Activated naive CD8-positive, alpha-beta T cell treated with anti-CD3 and anti-CD28 coated beads, Interleukin-2, amount 10 ng/mL, durations not matched to agents 7 days and 5 days (primary cell): ENCODE measurements at places on chromosomes 7 and 10.

- H3K27ac ChIP-seq, result no peak overlapping the region
- H3K36me3 ChIP-seq, result no peaks in the 10 kb centered on the region
- H3K4me3 ChIP-seq, result no peak overlapping the region
Measured at GRCh38 chr7:116353647-116354046, 143.3 kb downstream of the TES start.

- H3K4me3 ChIP-seq, result no peak overlapping the region
- no peaks in the 10 kb centered on the region for H3K4me1 ChIP-seq
- DNase-seq, result no peak
- H3K27ac ChIP-seq, result no peak overlapping the region
- no peaks in the 10 kb centered on the region for H3K36me3 ChIP-seq
- H3K27me3 ChIP-seq, result peaks cover 12% of the 10 kb centered on the region
Measured at GRCh38 chr7:29623973-29624372, 60.3 kb downstream of the PRR15 start.

- no peaks in the 10 kb centered on the region for H3K36me3 ChIP-seq
- no peak for DNase-seq
- no peaks in the 10 kb centered on the region for H3K4me1 ChIP-seq
- no peak overlapping the region for H3K27ac ChIP-seq
Measured at GRCh38 chr10:100866575-100867098, 46.1 kb upstream of the SLF2 start.

GRCh38 chr7:30930621-30931020, 19.0 kb downstream of the AQP1 start:
- no peak overlapping the region for H3K4me3 ChIP-seq
- H3K4me1 ChIP-seq, result no peaks in the 10 kb centered on the region
- DNase-seq, result no peak

- no peak for DNase-seq
- no peaks in the 10 kb centered on the region for H3K36me3 ChIP-seq
- no peak overlapping the region for H3K4me3 ChIP-seq
- H3K4me1 ChIP-seq, result peaks cover 4% of the 10 kb centered on the region
- peaks cover 54% of the 10 kb centered on the region for H3K27me3 ChIP-seq
Measured at GRCh38 chr7:128916643-128916915, 6.1 kb upstream of the KCP start.

DNA sequence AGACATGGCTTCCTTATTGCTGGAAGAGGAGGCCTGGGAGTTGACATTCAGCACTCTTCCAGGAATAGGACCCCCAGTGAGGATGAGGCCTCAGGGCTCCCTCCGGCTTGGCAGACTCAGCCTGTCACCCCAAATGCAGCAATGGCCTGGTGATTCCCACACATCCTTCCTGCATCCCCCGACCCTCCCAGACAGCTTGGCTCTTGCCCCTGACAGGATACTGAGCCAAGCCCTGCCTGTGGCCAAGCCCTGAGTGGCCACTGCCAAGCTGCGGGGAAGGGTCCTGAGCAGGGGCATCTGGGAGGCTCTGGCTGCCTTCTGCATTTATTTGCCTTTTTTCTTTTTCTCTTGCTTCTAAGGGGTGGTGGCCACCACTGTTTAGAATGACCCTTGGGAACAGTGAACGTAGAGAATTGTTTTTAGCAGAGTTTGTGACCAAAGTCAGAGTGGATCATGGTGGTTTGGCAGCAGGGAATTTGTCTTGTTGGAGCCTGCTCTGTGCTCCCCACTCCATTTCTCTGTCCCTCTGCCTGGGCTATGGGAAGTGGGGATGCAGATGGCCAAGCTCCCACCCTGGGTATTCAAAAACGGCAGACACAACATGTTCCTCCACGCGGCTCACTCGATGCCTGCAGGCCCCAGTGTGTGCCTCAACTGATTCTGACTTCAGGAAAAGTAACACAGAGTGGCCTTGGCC, 4.3 kb downstream of the PGAM2 start:
- H3K27me3 ChIP-seq, result no peaks in the 10 kb centered on the region
- H3K36me3 ChIP-seq, result peaks cover 16% of the 10 kb centered on the region
- H3K27ac ChIP-seq, result no peak overlapping the region
- peaks cover 4% of the 10 kb centered on the region for H3K4me1 ChIP-seq
- DNase-seq, result peak; percentile 16

- H3K27ac ChIP-seq, result no peak overlapping the region
- no peak overlapping the region for H3K4me3 ChIP-seq
- no peak for DNase-seq
- peaks cover 14% of the 10 kb centered on the region for H3K4me1 ChIP-seq
Measured at GRCh38 chr10:72066318-72067284, 21.8 kb downstream of the SPOCK2 start.

DNA sequence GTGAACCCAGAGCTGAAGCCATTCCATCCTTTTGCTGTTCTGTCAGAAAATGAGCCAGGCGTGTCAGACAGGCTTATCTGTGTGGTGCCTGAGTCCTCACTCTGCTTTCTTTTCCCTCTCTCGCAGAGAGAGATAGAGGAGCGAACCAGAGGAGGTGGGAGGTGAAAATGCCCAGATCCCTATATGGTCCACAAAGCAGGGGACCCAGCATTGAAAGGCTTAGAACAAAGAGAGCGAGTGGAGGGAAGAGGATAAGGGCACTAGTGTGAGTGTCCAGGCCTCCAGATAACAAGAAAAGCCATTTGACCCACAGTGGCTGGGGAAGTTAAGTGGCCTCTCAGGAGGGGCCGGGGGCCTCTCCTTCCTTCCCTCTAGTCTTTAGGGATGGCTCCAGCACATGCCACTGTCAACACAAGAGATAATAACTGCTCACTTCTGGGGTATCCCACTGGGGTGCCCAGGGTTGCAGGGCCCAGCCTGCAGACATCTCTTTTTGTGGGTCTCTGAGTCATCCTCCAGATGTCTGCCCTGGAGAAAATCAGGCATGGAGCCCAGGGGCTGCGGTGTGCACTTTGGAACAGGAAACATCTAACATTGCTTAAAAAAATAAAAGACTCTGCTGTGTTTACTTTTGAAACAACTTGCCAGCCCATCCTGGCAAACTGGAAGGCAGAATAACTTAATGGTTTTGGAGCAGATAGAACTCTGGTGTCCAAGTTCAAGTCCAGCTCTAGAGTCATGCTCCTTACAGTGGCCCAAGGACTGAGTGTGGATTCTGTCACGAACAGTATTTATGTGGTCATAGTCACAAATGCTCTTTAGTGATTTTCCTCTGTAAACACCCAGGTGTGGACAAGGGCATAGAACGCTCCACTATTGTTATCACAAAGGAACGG, 189.5 kb downstream of the CXCL12 start:
- no peak overlapping the region for H3K27ac ChIP-seq
- no peak overlapping the region for H3K4me3 ChIP-seq
- H3K36me3 ChIP-seq, result no peaks in the 10 kb centered on the region
- no peaks in the 10 kb centered on the region for H3K4me1 ChIP-seq
- DNase-seq, result no peak

DNA sequence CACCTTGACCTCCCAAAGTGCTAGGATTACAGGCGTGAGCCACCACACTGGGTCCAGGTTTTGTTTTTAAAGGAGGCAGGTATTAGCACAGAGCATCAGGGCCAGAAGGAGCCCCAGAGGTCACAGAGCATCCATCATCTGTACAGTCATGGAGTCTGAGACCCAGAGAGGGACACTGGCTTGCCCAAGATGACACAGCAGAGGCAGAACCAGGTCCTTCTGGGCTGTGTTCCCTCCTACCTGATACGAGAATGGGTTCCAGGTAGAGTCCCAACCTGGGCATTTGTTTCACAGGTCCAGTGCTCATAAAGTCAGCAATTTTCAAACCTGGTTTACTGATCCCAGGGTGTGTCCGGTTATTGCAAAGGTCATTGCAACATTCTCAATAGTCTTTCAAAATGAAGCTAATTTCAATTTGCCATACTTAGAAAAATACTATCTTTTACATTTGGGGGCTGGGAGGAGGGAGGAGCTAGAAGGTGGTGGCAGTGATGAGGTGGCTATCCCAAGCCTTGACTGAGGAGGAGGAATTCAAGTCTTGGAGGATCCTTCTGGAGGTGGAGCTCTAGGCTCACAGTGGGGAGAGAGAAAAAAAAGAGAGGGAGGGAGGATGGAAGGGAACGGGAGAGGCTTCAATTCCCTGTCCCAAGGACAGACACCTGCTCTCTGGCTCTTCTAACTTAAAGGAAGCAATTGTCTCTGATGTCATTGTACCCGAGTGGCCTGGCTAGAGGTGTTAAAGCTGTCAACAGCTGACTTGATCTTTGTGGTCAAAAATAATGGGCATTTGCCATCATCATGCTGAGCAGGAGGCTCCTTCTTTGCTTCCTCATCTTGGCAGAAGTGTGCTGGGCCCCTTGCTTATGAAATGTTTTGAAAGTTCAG, 8.1 kb downstream of the MXI1 start:
- DNase-seq, result no peak
- no peak overlapping the region for H3K4me3 ChIP-seq
- peaks cover 3% of the 10 kb centered on the region for H3K36me3 ChIP-seq
- H3K27ac ChIP-seq, result no peak overlapping the region
- peaks cover 56% of the 10 kb centered on the region for H3K4me1 ChIP-seq

DNA sequence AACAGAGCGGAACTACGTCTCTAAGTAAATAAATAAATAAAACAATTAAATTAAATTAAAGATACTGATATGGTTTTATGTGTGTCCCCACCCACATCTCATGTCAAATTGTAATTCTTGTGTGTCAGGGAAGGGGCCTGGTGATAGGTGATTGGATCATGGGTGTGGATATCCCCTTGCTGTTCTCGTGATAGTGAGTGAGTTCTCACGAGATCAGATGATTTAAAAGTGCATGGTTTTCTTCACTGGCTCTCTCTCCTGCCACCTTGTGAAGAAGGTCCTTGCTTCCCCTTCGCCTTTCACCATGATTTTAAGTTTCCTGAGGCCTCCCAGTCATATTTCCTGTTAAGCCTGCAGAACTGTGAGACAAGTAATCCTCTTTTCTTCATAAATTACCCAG, 29.0 kb upstream of the OGDHL start:
- H3K27me3 ChIP-seq, result peaks cover 2% of the 10 kb centered on the region
- H3K4me1 ChIP-seq, result no peaks in the 10 kb centered on the region
- DNase-seq, result no peak
- H3K4me3 ChIP-seq, result no peak overlapping the region
- no peak overlapping the region for H3K27ac ChIP-seq
- H3K36me3 ChIP-seq, result no peaks in the 10 kb centered on the region

- peaks cover 13% of the 10 kb centered on the region for H3K36me3 ChIP-seq
- H3K4me1 ChIP-seq, result peaks cover 9% of the 10 kb centered on the region
- H3K27me3 ChIP-seq, result no peaks in the 10 kb centered on the region
- H3K27ac ChIP-seq, result no peak overlapping the region
- DNase-seq, result no peak
Measured at GRCh38 chr10:97452352-97452751, 6.4 kb downstream of the ZDHHC16 start.

GRCh38 chr7:71261066-71261465, 129.1 kb downstream of the GALNT17 start:
- H3K27me3 ChIP-seq, result no peaks in the 10 kb centered on the region
- no peak overlapping the region for H3K27ac ChIP-seq
- no peaks in the 10 kb centered on the region for H3K36me3 ChIP-seq
- H3K4me3 ChIP-seq, result no peak overlapping the region
- DNase-seq, result no peak
